ENCODE measurements at places on chromosomes 12 and 14.

GRCh38 chr12:65229441-65229840 lies 49.0 kb upstream of the MSRB3 start:
- peaks cover 13% of the 10 kb centered on the region for H3K4me1 ChIP-seq
- no peak for DNase-seq
- H3K27me3 ChIP-seq, result no peaks in the 10 kb centered on the region
- no peak overlapping the region for H3K4me3 ChIP-seq
- peaks cover 54% of the 10 kb centered on the region for H3K36me3 ChIP-seq

GRCh38 chr12:12562016-12562483 lies 613 bp downstream of the DUSP16 start:
- DNase-seq, result peak; percentile 37
- H3K27ac ChIP-seq, result peak overlapping the region; percentile 72
- peaks cover 3% of the 10 kb centered on the region for H3K27me3 ChIP-seq
- peaks cover 15% of the 10 kb centered on the region for H3K4me1 ChIP-seq
- H3K4me3 ChIP-seq, result peak overlapping the region; percentile 84

GRCh38 chr12:100826323-100826722 lies 31.7 kb downstream of the ANO4 start:
- no peak for DNase-seq
- H3K27ac ChIP-seq, result no peak overlapping the region
- H3K4me1 ChIP-seq, result no peaks in the 10 kb centered on the region
- no peaks in the 10 kb centered on the region for H3K27me3 ChIP-seq

GRCh38 chr12:11688379-11688778 lies 38.9 kb downstream of the ETV6 start:
- no peak overlapping the region for H3K4me3 ChIP-seq
- H3K4me1 ChIP-seq, result peaks cover 61% of the 10 kb centered on the region
- no peak for DNase-seq
- peaks cover 11% of the 10 kb centered on the region for H3K36me3 ChIP-seq
- no peak overlapping the region for H3K27ac ChIP-seq
- no peaks in the 10 kb centered on the region for H3K27me3 ChIP-seq

GRCh38 chr12:65539023-65539422 lies 260.5 kb downstream of the MSRB3 start:
- H3K4me3 ChIP-seq, result no peak overlapping the region
- no peaks in the 10 kb centered on the region for H3K4me1 ChIP-seq
- DNase-seq, result no peak
- H3K36me3 ChIP-seq, result no peaks in the 10 kb centered on the region
- no peak overlapping the region for H3K27ac ChIP-seq

GRCh38 chr12:63782466-63782865 lies 2.8 kb downstream of the RXYLT1 start:
- peaks cover 43% of the 10 kb centered on the region for H3K36me3 ChIP-seq
- H3K4me3 ChIP-seq, result no peak overlapping the region
- H3K27ac ChIP-seq, result no peak overlapping the region
- peaks cover 16% of the 10 kb centered on the region for H3K4me1 ChIP-seq

- no peak for DNase-seq
- H3K27ac ChIP-seq, result peak overlapping the region; percentile 73
- peaks cover 12% of the 10 kb centered on the region for H3K4me1 ChIP-seq
- no peaks in the 10 kb centered on the region for H3K36me3 ChIP-seq
- no peak overlapping the region for H3K4me3 ChIP-seq
Observed at GRCh38 chr14:55546212-55546874, 33.7 kb upstream of the KTN1 start.

- H3K4me3 ChIP-seq, result no peak overlapping the region
- H3K27me3 ChIP-seq, result peaks cover 5% of the 10 kb centered on the region
Observed at GRCh38 chr12:269191-269590, 6.6 kb upstream of the SLC6A13 start.

GRCh38 chr12:27319409-27319808 lies 13.2 kb upstream of the BMAL2 start:
- DNase-seq, result no peak
- no peak overlapping the region for H3K4me3 ChIP-seq
- H3K27ac ChIP-seq, result no peak overlapping the region
- peaks cover 47% of the 10 kb centered on the region for H3K36me3 ChIP-seq
- no peaks in the 10 kb centered on the region for H3K27me3 ChIP-seq
- H3K4me1 ChIP-seq, result no peaks in the 10 kb centered on the region

GRCh38 chr12:68139001-68139400 lies 20.5 kb downstream of the IFNG start:
- H3K27ac ChIP-seq, result no peak overlapping the region
- no peak for DNase-seq
- peaks cover 3% of the 10 kb centered on the region for H3K4me1 ChIP-seq
- no peak overlapping the region for H3K4me3 ChIP-seq

DNA sequence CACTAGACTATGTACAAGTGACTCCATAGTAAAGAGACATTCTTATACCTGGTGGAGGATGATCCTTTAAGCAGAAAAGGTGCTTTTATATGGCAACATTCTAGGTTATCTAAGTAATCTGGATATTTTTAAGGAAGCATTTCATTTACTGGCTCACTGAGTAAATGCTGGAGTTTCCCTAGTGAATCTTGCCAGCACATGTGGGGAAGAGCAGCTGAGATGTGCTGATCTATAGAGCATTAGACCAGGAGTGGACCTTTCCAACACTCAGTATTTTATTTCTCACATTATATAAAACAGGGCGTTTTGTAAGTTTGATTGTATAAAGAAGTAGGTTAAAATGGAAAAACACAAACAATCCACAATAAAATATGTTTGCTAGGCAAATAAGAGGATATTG lies 478.5 kb downstream of the ATP23 start:
- no peaks in the 10 kb centered on the region for H3K27me3 ChIP-seq
- H3K4me3 ChIP-seq, result no peak overlapping the region
- DNase-seq, result no peak

DNA sequence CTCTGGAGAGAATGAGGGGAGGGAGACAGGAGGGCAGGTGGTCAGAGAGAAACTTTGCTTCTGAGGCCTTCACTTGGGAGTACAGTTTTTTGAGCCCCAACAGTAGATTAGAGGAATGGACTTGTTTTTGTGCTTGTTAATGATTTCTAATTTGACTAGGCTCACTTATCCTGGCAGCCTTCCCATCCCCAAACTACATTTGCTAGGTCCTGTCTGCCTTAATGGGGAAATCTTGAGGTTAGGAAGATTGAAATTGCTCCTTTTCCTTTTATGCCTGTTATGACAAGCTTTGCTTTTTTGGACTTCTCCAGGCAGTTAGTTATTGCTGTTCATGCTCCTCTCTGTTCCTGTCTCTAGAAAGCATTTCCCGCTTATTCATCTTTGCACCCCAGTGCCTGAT lies 37.7 kb downstream of the SYNE2 start:
- no peaks in the 10 kb centered on the region for H3K4me1 ChIP-seq
- H3K4me3 ChIP-seq, result no peak overlapping the region
- H3K36me3 ChIP-seq, result no peaks in the 10 kb centered on the region
- H3K27me3 ChIP-seq, result no peaks in the 10 kb centered on the region
- no peak overlapping the region for H3K27ac ChIP-seq
- DNase-seq, result no peak

GRCh38 chr14:48350971-48351370 lies 675.6 kb upstream of the MDGA2 start:
- H3K36me3 ChIP-seq, result no peaks in the 10 kb centered on the region
- H3K4me1 ChIP-seq, result no peaks in the 10 kb centered on the region
- DNase-seq, result no peak
- no peak overlapping the region for H3K4me3 ChIP-seq
- H3K27ac ChIP-seq, result no peak overlapping the region
- H3K27me3 ChIP-seq, result no peaks in the 10 kb centered on the region

DNA sequence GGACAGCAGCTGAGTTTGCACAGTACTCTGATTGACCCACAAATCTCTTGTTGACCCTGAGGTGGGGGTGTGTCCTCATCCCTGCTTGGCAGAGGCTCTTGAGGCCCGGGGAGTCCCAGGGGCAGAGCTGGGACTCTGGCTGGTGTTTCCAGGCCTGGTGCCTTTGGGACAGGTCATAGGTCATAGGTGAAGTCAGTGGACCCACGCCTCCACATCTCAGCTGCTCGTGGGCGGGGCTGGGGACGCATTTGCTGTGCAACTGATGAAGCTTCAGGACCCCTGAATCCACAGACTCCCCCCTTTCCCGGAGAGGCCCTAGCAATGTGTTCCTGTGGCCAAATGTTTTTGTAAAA lies 408 bp upstream of the CACNA2D4 start:
- H3K36me3 ChIP-seq, result no peaks in the 10 kb centered on the region
- peak overlapping the region; percentile 35 for H3K4me3 ChIP-seq
- DNase-seq, result no peak
- H3K4me1 ChIP-seq, result peaks cover 55% of the 10 kb centered on the region
- H3K27ac ChIP-seq, result no peak overlapping the region

GRCh38 chr14:41806366-41806975 lies 199.8 kb downstream of the LRFN5 start:
- peaks cover 1% of the 10 kb centered on the region for H3K4me1 ChIP-seq
- H3K36me3 ChIP-seq, result no peaks in the 10 kb centered on the region
- H3K4me3 ChIP-seq, result no peak overlapping the region
- no peak for DNase-seq
- H3K27me3 ChIP-seq, result no peaks in the 10 kb centered on the region

GRCh38 chr14:89921346-89921745 lies 33.2 kb downstream of the EFCAB11 start:
- no peak overlapping the region for H3K27ac ChIP-seq
- no peaks in the 10 kb centered on the region for H3K4me1 ChIP-seq
- DNase-seq, result no peak
- peaks cover 7% of the 10 kb centered on the region for H3K36me3 ChIP-seq
- H3K27me3 ChIP-seq, result no peaks in the 10 kb centered on the region

Data from activated B cell treated with CpG ODN at 0.5 μM for 24 hours (primary cell).